ENCODE measurements at places on chromosomes 3 and 15. TPM values are rescaled to one million over a fixed set of nuclear protein-coding genes. Genes with fewer than 3 reads are reported as not detected.
A peak's percentile ranks its signal among the peaks of the same experiment; 100 is the strongest.

DNA sequence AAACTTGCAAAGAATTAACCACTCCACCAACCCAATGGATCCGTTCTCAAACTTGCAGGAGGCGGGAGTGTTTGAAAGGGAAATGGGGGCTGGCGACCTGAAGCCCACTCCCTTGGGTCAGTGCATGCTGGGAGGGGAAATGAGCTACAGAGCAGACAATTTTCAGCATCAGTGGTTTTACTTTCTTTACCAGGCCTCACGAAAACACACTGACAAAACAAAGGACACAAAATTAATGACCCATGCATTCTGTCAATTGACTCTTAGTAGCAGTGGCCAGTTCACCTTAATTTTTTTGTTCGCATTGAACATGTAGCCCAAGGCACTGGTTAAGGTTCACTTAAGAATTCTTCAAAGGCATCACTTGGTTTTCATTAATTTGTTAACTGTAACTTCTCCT lies 413.5 kb downstream of the MECOM start:
- H3K4me3 ChIP-seq, result no peak overlapping the region
- peaks cover 2% of the 10 kb centered on the region for H3K36me3 ChIP-seq
- H3K4me1 ChIP-seq, result no peaks in the 10 kb centered on the region
- no peak overlapping the region for H3K27ac ChIP-seq

- peaks cover 50% of the 10 kb centered on the region for H3K4me1 ChIP-seq
- no peak overlapping the region for H3K27ac ChIP-seq
- H3K36me3 ChIP-seq, result peaks cover 3% of the 10 kb centered on the region
- H3K4me3 ChIP-seq, result no peak overlapping the region
Measured at GRCh38 chr3:16993227-16993626, 108.5 kb downstream of the PLCL2 start.

DNA sequence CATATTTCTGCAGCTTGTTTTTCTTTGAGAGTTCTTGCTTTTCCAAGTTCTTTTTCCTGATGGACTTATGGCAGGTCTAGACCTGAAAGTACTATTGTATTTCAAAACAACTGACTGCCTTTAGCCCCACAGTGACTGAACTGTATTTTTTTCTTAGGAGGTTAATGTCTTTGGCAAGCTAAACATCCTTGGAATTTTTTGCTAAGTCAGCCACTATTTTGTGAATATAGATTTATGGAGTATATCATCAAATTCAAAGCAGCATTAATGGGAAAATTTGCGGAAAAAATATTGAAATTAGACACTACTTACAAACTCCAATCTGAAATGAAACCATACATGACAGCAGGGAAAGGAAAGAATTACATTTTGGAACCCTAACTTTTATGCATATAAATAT lies 8.6 kb downstream of the PIK3CA start:
- H3K27me3 ChIP-seq, result no peaks in the 10 kb centered on the region
- peak overlapping the region; percentile 2 for H3K27ac ChIP-seq
- H3K4me3 ChIP-seq, result no peak overlapping the region
- no peak for DNase-seq
- peaks cover 34% of the 10 kb centered on the region for H3K4me1 ChIP-seq

- no peak for DNase-seq
- peaks cover 2% of the 10 kb centered on the region for H3K36me3 ChIP-seq
- peaks cover 21% of the 10 kb centered on the region for H3K27me3 ChIP-seq
- no peak overlapping the region for H3K27ac ChIP-seq
- no peak overlapping the region for H3K4me3 ChIP-seq
Measured at GRCh38 chr15:70955151-70955550, 62.5 kb downstream of the LRRC49 start.

DNA sequence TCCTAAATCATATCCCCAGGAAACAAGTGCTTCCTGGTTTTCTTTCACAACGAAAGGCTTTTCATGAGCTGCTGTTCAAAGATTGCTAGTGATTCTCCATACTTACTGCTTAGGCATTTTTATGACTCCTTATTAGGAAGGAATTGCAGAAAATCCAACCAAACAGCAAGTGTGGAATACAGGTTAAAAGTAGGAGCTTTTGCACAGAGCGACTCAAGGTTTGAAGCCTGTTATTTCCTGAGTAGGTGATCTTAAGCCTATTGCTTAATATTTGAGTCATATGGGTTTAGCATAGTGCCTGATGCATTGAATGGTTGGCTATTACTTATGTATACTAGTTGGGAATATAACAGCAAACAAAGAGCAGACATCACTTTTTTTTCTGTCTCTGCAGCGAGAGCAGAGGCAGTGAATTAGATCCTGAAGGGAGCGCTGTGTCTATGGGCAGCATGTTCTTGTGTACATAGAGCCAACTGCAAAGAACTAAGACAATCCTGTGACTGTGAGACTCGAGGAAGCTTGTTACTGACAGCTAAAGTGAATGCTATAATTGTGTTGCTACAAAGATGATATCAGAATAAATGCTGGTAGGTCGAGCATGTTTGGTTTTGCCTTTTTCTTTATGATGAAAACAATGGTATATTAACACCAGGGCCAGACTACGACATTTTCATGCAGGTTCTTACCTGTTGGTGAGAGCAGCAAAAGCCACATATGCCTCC lies 6.3 kb downstream of the TM4SF1 start:
- H3K27ac ChIP-seq, result no peak overlapping the region
- peaks cover 28% of the 10 kb centered on the region for H3K27me3 ChIP-seq
- no peaks in the 10 kb centered on the region for H3K4me1 ChIP-seq
- no peaks in the 10 kb centered on the region for H3K36me3 ChIP-seq
- no peak for DNase-seq
- H3K4me3 ChIP-seq, result no peak overlapping the region

- H3K4me3 ChIP-seq, result no peak overlapping the region
- no peak overlapping the region for H3K27ac ChIP-seq
- H3K36me3 ChIP-seq, result no peaks in the 10 kb centered on the region
Measured at GRCh38 chr15:69393831-69394491, 20.2 kb upstream of the KIF23 start.

GRCh38 chr15:35698966-35699575 lies 153.1 kb upstream of the DPH6 start:
- H3K4me1 ChIP-seq, result no peaks in the 10 kb centered on the region
- no peak overlapping the region for H3K27ac ChIP-seq
- DNase-seq, result no peak
- no peaks in the 10 kb centered on the region for H3K36me3 ChIP-seq

DNA sequence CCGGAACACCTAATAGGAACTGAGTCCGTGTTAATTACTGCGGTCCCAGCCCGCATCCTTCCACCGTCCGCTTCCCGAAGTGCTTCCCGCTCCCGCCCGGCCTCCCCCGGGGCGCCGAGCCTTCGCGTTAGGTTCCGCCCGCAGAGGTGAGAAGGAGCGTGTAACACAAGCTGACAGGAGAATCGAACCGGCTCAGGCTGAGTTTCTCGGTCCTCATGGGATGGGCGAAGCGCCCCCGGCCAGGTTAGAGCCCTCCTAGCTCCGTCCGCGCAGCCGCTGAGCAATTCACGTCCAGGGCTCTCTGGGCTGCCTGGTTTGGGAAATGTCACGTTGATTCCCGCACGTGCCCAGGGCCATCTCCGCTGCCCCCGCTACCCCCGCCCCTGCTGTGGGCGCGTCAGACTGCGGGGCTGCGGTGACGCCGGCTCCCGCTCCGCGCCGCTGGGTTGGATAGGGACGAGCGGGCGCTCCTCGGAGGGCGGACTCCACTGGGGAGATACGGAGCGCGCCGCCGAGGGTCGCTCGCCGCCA lies 954 bp downstream of the CLDN11 start:
- H3K4me1 ChIP-seq, result peaks cover 14% of the 10 kb centered on the region
- no peak for DNase-seq
- peaks cover 5% of the 10 kb centered on the region for H3K36me3 ChIP-seq
- peak overlapping the region; percentile 72 for H3K4me3 ChIP-seq
- peaks cover 59% of the 10 kb centered on the region for H3K27me3 ChIP-seq

- H3K27ac ChIP-seq, result no peak overlapping the region
- peaks cover 11% of the 10 kb centered on the region for H3K4me1 ChIP-seq
- DNase-seq, result no peak
Measured at GRCh38 chr3:188458756-188459155, 304.8 kb downstream of the LPP start.

GRCh38 chr15:25438601-25439368 lies at the start of gene UBE3A:
UBE3A (minus strand) TSS chr15:25439024; CDS start chr15:25409107, 29,917 bp downstream.
- no peaks in the 10 kb centered on the region for H3K36me3 ChIP-seq
- H3K4me1 ChIP-seq, result peaks cover 22% of the 10 kb centered on the region
- DNase-seq, result peak; percentile 87
- no peaks in the 10 kb centered on the region for H3K27me3 ChIP-seq

DNA sequence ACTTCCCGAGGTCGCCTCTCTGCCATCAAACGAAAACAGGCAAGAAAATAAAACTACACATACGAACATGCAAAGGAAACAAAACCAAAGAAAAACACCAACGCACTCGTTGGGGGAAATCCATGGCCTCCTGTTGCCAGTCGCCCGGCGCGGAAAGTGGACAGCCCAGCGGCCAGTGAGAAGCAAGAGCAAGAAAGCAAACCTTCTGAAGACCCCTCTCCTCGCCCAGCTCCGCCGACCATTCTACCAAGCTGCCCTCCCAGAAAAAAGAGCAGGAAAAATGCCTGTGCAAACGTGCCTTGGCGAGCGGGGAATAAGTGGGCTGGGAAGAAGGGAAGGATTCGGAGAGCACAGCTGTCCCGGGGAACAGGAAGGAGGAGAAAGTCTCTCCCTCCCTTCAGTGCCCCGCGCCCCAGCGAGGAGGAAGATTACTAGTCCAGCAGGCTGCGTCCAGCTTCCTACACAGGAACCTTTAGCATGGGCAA lies 802 bp upstream of the NECTIN3 start:
- peak overlapping the region; percentile 97 for H3K27ac ChIP-seq
- H3K4me3 ChIP-seq, result peak overlapping the region; percentile 97
- peaks cover 38% of the 10 kb centered on the region for H3K4me1 ChIP-seq
- peaks cover 18% of the 10 kb centered on the region for H3K27me3 ChIP-seq

GRCh38 chr3:135528413-135529015 lies 437.0 kb upstream of the PPP2R3A start:
- DNase-seq, result no peak
- no peaks in the 10 kb centered on the region for H3K27me3 ChIP-seq
- H3K4me1 ChIP-seq, result no peaks in the 10 kb centered on the region
- no peak overlapping the region for H3K4me3 ChIP-seq

DNA sequence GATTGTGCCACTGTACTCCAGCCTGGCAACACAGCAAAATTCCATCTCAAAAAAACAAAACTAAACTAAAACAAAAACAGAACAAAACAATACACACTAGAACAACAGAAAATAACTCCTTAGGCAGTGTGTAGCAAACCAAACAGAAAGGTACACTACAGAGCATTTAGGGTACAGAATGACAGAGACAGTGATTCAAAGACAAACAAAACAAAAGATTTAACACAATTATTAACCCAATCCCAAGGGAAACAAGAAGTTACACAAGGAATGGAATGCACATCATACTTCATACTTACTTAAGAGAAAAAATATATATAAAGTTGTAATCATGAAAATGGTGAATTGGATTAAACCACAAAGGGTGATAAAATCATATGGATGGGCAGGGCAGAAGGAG lies 12.9 kb downstream of the SLC25A20 start:
- no peak overlapping the region for H3K27ac ChIP-seq
- H3K4me3 ChIP-seq, result no peak overlapping the region

GRCh38 chr3:182937293-182938051 lies 42.9 kb downstream of the DCUN1D1 start:
- peaks cover 19% of the 10 kb centered on the region for H3K4me1 ChIP-seq
- no peaks in the 10 kb centered on the region for H3K36me3 ChIP-seq
- H3K27me3 ChIP-seq, result no peaks in the 10 kb centered on the region
- DNase-seq, result no peak
- no peak overlapping the region for H3K4me3 ChIP-seq
- H3K27ac ChIP-seq, result peak overlapping the region; percentile 19

DNA sequence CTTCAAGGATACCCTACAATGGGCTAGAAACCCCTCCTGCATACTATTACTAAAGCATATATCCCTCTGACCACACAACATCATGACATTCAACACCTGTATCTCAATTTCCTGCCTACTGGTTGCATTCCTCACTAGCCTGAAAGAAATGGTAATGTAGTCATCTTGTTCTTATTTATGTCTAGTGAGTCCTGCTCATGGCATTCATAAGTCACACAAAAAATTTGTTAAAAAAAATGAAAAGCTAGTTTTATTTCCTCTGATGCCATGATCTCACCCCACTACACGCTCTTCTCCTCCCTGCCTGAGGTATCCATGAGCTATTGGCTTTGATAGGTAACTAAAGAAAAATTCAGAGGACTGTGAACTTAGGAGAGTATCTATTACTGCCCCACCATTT lies 284.5 kb downstream of the ZNF385D start:
- H3K4me3 ChIP-seq, result no peak overlapping the region
- no peak overlapping the region for H3K27ac ChIP-seq
- H3K27me3 ChIP-seq, result no peaks in the 10 kb centered on the region
- no peak for DNase-seq
- H3K4me1 ChIP-seq, result no peaks in the 10 kb centered on the region

DNA sequence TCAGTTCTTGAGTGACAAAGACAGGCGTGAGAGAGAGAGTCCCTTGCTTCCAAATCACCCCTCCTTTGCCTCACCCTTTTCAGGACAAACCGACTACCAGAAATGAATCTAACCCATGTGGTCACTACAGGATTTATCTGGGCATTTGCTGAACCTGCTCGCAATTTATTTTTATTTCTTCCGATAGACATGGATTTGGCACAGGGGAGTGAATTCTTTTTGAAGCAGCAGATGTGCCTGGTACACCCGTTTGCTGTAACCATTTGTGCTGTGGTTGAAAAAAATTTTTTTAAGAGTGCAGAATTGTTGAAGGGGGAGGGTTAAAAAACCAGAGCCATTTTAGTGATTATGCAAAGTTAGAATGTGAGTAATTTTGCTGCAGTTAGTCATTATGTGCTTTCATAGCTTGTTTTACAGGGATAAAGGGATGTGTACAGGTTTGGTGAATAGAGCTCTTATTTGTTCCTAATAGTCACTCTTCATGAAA lies 442.0 kb downstream of the LPP start:
- no peaks in the 10 kb centered on the region for H3K27me3 ChIP-seq
- no peak overlapping the region for H3K27ac ChIP-seq
- no peak overlapping the region for H3K4me3 ChIP-seq
- no peaks in the 10 kb centered on the region for H3K36me3 ChIP-seq
- H3K4me1 ChIP-seq, result no peaks in the 10 kb centered on the region

Gene TF
- 1.3 TPM for total RNA-seq

Gene DOCK3
- 3.2 TPM for total RNA-seq

Gene POLQ
- 0.15 TPM for total RNA-seq

Gene LRRC31
- not detected for total RNA-seq

Gene PRSS50
- total RNA-seq, result not detected

Gene CCDC66
- total RNA-seq, result 58.4 TPM

Gene DPPA2
- not detected for total RNA-seq
